Stimulated activated CD8-positive, alpha-beta memory T cell treated with anti-CD3 and anti-CD28 coated beads, Interleukin-4, amount 100 ng/mL, for 1 hour (primary cell): ENCODE measurements at places on chromosomes 5 and 9.

DNA sequence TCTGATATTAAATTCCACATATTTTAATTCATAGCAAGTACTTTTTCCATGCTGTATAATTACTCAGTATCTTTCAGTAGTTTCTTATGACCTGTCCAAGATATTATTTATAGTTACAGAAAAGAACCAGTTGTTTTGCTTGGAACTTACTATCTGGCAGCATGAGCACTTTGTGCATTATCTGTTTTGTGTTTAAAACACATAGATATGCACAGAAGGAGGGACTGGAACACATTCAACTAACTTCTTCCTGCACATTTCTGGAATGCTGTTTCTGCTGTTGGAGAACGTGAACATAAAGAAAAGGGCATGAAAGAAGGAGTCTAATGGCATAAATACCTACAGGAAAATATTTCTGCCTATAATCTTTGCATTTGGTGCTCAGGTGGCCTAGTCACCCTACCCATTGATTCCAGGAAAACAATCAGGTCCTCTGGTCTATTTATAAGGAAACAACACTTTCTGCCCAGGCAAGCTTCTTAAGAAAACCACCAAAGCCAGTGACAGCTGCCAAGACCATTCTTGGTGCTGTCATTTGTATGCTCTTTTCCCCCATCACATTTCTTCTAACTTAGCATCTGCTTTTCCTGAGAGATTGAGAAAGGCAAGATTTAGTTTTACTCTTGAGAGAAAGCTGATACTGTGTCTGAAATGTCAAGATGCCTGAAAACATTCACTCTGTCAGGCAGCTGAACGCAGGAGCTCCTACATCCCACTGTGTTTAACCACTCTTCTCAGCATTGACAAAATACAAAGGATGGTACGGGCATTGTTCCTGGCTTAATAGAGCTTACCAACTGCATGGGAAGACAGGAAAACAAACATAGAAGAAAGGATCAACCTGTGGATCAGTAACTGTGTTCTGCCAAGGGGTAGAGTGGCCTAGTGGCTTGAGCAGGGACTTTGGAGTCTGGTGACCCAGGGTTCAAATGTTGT lies 40.3 kb downstream of the RAB3C start:
- no peak for DNase-seq

- DNase-seq: no peak
These were observed 1018.4 kb upstream of the ARRDC3 start for GRCh38 chr5:92401492-92401891.

DNA sequence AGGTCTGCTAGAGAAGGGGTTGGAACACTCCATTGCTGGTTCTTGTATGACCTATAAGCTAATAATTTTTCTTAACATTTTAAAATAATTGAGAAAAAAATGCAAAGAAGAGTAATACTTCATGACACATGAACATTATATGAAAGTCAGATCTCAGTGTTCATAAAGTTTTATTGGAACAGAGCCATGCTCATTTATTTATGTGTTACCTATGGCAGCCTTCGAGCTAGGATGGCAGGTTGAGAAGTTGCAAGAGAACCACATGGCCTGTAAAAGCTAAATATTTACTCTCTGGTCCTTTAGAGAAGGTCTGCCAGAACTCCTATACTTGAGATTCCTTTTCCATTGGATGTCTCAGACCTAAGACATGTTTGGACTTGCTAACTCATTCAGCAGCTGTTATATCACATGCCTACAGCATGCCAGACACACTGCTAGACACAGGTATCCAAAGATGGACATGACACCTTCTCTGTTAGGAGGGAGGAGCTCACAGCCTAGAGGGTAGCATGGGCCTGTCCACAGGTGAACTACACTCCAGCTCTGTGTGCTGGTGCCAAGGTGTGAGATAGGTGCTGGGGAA lies 304.3 kb downstream of the ARHGAP26 start:
- DNase-seq: no peak

GRCh38 chr9:36843964-36844363 lies 190.1 kb downstream of the PAX5 start:
- DNase-seq: no peak

GRCh38 chr9:124795881-124796431 lies 19.0 kb downstream of the OLFML2A start:
- DNase-seq: no peak

DNA sequence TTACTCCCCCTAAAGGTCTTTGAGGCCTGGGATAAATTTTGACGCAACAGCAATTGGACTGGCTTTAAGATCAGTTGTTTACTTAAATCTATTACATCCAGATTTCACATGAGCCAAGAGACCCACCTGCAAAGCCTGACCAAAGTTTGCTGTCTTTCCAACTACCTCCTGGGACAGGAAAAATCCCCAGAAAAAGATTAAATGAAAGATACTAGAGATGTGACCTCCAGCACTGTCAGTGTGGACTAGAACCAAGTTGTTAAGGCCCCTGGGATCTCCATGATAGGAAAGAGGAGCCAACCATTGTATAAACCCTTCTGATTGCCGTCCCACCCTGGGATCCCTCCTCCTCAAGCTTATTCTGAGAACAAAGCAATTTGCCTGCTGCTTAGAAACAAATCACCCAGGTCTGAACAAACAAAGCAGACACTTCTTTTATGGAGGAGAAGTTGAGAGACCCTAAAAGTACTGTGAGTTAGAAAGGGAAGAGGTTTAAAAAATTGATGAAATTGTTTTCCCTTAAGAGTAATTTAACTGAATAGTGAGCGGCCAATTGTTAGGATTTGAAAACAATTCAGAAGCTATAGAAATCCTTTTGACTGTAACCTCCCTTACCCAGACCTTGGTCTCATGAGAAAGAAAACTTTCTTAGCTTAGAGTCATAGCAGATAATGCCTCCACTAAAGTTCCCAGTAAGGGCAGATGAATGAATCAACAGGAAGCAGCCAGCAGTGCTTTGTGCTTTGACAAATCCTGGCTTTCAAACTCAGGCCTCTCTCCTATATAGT lies 255.2 kb downstream of the TMEM167A start:
- no peak for DNase-seq

DNA sequence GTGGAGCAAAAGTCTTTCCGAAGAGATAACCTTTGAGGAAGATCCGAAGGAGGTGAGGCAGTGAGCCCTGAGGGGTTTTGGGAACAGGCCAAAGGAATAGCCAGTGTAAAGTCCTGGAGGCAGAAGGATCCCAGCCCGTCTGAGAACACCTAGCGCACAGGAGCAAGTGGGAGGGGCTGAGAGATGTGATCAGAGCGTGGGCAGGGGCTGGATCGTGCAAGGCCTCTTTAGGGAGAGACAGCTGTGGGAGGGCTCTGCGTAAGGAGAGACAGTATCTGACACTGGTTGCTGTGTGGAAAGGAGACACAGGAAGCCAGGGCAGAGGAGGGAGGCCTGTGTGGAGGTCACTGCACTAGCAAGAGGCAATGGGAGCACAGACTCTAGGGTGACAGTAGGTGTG lies 68.2 kb downstream of the BARX1 start:
- no peak for DNase-seq
